Hematopoietic multipotent progenitor cell treated with erythropoietin and hydrocortisone succinate and interleukin-3 and kit ligand, for 15 days (in vitro differentiated cells): ENCODE measurements at places on chromosomes 12 and 14.
A peak's percentile ranks its signal among the peaks of the same experiment; 100 is the strongest.

DNA sequence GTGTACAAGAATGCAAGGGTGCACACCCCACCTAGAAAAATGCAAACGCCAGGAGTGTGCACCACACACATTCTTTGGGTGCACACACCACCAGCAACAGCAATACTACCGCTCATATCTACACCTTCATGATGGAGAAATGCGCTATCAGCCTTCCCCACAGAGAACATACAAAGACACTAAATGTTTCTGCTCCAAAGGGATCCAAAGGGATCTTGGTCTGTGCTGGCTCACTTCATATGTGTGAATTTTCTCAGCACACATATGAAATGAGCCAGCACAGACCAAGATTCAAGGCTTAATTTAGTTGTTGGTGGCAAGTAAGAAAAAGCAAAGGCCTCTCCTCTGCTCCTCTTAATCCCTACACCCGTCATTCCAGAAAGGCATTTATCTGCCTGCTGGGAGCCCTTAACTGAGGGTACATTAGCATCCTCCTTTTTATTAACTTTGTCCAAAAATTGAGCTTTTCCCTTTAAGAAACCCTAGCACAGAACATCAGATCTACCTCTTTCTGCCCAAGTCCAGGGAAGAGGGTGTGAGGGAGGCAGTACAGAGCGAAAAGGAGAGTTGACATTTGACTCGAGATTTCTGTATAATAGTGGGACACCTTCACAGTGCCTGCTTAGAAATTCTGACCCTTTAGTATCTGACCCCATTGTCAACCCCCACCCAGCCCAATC is 8.3 kb downstream of the BMP4 start:
- no peak for DNase-seq

DNA sequence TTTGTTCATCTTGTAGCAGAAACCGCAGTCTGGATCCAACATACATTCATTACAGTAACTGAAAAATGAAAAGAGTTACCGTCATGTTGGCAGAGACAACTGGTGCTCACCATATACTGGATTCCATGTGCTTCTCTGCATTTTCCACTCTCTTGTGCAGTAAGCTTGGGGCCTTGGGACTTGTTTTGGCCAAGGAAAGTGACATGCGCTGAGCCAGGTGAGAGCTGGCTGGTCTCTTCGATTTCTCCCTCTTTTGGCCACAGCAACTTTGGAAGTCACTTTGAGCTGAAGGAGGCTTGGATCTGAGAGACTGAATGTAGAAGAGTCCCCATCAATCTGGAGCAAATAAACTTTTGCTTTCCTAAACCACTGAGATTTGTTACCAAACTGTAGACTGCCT is 210.6 kb upstream of the ABCD2 start:
- no peak for DNase-seq

GRCh38 chr12:105876396-105876927 is 262.3 kb downstream of the NUAK1 start:
- DNase-seq, result no peak

DNA sequence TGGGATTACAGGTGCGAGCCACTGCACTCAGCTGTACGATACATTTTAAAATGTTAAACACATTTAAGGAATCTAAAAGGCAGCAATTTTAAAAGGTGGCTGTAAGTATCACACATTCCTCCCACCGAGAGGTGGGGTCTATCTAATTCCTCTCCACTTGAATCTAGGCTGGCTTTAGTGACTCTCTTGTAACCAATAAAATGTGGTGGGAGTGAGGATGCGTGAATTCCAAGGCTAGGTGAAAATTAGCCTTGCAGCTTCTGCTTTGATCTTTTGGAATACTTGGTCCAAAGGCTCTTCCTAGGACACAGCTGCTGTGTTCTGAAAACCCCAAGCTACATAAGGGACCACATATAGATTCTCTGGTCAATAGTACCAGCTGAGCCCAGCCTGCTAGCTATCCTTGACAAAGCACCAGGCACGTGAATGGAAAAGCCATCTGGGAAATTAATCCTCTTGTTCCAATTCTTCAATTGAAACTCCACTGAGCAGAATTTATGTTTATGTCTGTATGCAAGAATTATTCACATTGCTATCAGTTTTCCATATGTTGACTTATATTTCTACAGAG is 8.8 kb upstream of the GPRC5D start:
- DNase-seq, result no peak

- DNase-seq, result no peak
These were observed 176.0 kb downstream of the ESRRB start for GRCh38 chr14:76551906-76552305.

GRCh38 chr14:82500222-82500621 is 966.6 kb upstream of the SEL1L start:
- DNase-seq, result no peak

GRCh38 chr12:100820314-100820713 is 25.7 kb downstream of the ANO4 start:
- no peak for DNase-seq

GRCh38 chr12:8087666-8088065 is 5.6 kb downstream of the NECAP1 start:
- DNase-seq, result no peak

- DNase-seq, result no peak
These were observed 99.9 kb downstream of the KICS2 start for GRCh38 chr12:64122154-64122553.

- DNase-seq, result no peak
These were observed 100.7 kb downstream of the ITPR2 start for GRCh38 chr12:26732005-26732908.

DNA sequence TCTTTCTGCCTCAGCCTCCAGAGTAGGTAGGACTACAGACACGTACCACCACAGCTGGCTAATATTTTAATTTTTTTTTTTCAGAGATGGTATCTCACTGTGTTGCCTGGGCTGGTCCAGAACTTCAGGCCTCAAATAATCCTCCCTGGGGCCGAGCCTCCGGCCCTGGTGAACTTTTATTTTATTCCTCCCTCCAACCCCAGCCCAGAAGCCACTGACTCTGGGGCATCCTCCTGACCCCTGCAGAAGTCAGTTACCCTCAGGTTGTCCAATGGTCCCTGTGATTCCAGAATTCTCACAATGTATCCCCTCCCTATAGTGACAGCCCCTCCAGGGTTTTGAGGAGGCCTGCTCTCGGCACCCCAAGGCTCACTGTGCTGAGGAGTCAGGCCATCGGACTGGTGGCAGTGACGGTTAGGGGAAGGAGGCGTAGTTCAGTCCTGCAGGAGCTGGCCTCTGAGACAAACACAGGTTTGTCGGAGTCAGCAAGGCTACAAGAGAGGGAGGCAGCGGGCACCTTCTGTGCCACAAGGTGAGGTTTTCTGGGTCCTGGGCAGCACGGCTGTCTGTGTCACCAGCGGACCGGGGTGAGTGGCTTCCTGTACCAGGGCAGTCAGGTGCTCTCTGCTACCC is 19.4 kb upstream of the FIGNL2 start:
- DNase-seq, result no peak

GRCh38 chr12:131093604-131093955 is 139.9 kb downstream of the ADGRD1 start:
- no peak for DNase-seq

DNA sequence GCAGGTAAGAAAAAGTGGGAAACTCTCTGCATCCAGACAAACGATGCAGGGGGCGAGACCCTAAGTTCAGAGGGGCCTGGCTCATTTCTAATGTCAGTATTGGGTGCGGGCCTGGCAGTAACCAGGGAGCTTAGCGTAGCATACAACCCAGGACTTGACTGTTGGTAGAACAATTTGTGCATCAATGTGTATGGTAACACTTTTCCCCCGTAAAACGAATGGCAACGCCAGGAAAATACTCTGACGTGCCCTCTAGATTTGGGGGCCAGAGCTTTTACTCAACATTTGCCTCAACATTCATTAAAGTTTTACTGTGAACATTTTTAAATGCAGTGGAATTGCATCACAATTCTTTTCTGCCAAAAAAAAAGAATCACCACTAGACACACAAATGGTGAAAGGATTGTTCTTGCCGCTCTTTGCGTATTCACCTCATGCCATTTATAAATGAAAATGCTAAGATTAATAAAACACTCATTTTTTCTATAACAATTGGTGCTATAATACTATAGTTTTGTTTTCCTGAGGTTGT is 867 bp downstream of the RHOJ start:
- DNase-seq, result no peak

DNA sequence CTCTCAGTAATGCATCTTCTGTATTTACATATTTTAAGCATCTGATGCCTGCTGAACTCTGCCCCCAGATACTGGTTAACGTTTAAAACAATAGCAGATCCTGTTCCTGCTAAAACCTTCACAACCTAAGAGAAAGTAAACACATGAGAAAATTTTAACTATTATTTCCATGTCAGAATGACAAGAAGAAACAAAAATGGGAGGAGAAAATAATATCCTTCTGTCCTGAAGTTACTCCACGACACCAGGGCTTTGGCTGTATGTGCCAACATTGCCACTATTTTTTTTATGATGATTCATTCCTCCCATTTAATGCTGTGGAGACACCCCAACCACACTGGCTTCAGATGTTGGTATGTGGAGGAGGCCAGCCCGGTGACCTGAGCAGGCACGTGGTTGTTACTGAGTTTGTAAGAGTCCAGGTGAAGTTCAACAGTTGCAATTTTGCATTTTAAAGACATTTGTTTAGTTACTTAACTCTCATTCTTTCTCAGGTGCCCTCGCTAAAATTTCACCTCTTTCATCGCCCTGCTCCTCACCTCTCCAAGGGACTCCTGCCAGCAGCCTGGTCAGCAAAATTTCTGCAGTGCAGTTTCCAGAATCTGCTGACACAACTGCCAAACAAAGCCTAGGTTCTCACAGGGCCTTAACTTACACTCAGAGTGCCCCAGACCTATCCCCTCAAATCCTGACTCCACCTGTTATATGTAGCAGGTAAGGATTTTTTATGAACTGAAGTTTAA is 65.5 kb upstream of the SLCO1C1 start:
- no peak for DNase-seq

DNA sequence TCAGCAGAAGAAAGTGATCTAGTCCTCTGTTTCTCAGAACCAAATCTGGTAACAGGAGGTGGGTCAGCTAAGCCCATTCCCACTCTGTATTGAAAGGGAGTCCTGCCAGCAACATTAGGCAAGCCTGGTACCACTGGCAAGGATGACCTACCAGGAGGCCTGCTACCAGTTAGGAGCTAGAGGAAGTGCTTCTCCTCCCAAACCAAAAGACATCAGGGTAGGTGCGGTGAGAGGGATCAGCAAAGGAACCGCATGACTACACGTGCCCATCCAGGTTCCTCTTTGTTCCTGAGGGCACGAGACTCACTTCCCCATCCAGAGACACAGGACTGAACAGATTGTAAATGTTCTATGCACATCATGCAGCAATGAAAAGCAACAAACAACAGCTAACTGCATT is 2.8 kb downstream of the KLRC4 start:
- DNase-seq, result no peak

- peak; percentile 5 for DNase-seq
These were observed 55.5 kb downstream of the ANO2 start for GRCh38 chr12:5889381-5890047.

GRCh38 chr14:75303381-75303789 is 24.8 kb downstream of the FOS start:
- peak; percentile 79 for DNase-seq

GRCh38 chr14:26163761-26164160 is 434.1 kb downstream of the NOVA1 start:
- DNase-seq, result no peak

DNA sequence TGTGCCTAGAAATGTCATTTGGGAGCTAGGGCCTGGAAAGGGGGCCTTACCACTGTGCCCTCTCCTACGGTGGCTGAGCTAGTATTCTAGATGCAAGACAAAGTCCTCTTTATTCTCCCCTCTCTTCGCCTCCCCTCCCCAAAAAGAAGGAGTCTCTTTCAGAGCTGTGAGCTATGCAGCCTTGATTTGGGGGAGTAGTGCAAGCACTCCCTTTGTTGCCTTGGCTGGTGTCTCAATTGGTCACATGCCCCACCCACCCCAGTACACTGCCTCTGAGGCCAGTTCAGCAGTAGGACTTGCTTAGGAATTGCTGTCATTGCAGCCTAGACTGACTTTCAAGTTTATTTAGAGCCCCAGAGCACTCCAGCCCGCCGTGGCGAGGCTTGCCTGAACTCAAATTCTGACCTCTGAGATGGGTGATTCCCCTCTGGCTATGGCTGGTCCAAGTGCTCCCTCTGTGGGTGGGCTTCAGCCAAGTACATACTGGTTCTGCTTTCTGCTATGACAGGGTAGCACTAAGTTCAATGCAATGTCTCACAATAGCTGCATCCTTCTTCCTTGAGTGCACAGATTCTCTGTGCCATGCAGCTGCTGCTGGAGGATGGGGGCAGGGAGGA is 37.0 kb upstream of the FBXO33 start:
- DNase-seq, result peak; percentile 15

- no peak for DNase-seq
These were observed 56.4 kb downstream of the RASSF9 start for GRCh38 chr12:85779768-85780167.

DNA sequence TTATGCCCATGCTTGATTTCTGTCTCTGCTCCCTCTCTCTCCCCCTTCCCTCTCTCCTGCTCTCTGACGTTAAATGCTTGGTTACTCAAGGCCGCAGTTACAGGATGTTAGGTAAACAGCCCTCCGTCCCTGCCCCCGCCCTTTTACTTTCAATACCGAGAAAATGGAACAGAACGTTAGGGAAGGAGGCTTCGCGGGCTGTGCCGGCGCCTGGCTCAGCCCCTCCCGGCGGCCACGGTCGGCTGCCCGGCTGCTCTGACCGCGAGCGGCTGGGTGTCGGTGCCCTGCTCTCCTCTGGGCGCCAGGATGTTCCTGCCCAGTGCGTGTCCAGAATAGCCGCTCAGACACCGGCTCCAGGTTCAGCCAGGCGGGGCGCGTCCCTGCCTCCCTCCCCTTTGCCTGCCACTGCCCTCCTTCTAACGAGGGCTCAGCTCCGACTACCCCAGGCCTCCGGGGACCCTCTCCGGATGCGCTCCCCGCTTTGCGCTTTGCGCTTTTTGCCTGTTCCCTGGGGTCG is 166.1 kb downstream of the ADCK1 start:
- DNase-seq, result no peak

GRCh38 chr14:62759796-62760195 is 285.5 kb downstream of the KCNH5 start:
- DNase-seq, result no peak

DNA sequence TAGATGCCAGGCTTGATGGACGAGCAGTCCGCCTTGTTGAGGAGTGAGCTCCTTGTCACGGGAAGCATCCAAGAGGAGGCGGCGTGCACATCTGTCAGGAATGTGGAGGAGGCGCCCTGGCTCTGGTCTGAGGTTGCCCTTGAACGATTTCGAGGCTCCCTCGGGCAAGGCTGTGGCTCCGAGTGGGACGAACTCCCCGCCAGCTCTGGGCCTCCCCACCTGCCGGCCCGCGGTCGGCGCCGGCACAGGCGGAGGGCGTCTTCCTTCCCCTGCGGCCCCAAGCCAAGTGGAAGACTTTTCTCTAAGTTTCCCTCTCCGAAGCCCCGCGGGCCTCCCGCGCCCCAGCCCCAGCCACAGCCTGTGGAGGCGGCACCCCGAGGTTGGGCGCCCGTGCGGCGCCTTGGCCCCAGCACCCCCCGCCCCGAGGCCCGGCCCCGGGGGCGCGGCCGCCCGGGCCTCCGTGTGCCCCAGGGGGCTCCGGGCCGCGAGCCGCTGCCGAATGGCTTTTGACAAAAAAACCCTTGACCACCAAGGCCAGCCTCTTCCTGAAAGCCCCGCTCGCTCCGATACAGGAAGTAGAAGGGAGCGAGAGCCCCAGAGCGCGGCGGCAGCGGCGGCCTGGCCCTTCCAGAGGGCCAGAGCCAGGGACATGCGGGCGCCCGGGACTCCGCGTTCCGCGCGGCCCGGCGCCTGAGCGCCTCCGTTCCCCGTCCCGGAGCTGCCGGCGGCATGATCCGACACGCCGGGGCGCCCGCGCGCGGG is at the start of gene RIN3:
TSS of gene RIN3 (plus strand) at position 578 of the 762 bp plus-strand sequence. CDS start at position 730, 152 bp downstream.
- no peak for DNase-seq
